ENCODE measurements at places on chromosomes 4 and X.
A peak's percentile ranks its signal among the peaks of the same experiment; 100 is the strongest.

- no peak for DNase-seq
These were observed 32.6 kb upstream of the NKX6-1 start for GRCh38 chr4:84531689-84532088.

GRCh38 chr4:181569553-181569952 is 673.6 kb upstream of the TENM3 start:
- no peak for DNase-seq

DNA sequence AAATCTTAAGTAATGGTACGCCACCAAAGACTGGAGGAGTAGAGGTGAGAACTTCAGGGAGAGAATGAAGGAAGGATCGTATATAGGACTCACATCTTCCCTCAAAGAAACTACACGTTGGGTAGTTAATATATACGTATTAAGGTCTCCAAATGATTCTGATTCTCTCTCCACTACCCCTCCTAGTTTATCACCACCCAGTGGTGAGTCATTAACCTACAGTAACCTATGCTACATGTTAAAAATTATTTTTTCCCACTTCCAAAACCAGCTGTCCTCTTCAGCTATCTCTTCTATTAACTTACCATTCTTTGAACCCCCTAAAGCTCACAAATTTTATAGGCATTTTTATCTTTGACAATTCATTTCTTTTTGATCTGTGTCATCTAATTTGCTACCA is 69.7 kb downstream of the RPS6KA6 start:
- DNase-seq, result no peak

GRCh38 chrX:30373479-30373878 is 64.3 kb upstream of the NR0B1 start:
- no peak for DNase-seq

DNA sequence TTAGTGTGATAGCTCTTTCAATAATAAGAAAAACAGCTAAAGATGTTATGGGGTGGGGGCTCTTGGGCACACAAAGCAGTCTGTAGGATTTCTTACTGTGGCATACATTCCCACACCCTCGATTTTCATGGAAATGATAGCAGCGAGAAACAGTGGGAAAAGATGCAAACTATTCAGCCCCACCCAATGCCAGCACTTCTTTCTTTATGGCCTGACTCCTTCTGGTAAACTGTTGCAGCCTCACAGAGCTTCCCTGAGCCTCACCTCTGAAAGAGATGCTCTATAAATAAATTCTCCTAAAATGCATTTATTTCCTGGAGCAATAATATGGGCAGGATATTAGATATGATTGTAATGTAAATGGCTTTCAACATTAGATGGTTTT is 910 bp downstream of the ANK2 start:
- DNase-seq, result no peak

GRCh38 chr4:125131891-125132680 is 182.7 kb upstream of the FAT4 start:
- no peak for DNase-seq

- no peak for DNase-seq
These were observed 51.1 kb upstream of the PPP2R3B start for GRCh38 chrX:437661-438390.

DNA sequence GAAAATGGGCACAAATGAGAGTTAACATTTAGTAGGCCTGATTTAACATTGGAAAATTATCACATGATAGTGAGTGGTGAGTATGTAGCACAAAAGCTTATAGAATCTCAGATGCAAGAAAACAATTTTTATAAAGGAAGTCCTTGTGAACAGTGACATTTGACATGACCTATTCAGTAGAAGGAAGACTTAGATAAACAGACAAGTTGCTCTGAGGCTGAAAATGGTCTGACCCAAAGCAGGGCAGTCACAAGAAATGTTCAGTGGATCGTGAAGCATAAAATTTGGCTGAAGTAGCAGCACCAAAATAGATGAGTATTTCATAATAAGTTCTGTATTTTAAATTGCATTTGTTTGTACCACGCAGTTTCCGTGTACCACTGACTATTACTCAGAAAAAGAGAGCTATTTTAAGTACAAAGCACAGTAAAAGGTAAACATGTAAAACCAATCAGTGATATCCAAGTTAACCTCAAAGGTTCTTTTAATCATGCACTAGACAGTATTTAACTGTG is 605.7 kb upstream of the PABPC4L start:
- DNase-seq, result no peak

GRCh38 chrX:11462136-11462535 is 168.9 kb downstream of the AMELX start:
- DNase-seq, result no peak

DNA sequence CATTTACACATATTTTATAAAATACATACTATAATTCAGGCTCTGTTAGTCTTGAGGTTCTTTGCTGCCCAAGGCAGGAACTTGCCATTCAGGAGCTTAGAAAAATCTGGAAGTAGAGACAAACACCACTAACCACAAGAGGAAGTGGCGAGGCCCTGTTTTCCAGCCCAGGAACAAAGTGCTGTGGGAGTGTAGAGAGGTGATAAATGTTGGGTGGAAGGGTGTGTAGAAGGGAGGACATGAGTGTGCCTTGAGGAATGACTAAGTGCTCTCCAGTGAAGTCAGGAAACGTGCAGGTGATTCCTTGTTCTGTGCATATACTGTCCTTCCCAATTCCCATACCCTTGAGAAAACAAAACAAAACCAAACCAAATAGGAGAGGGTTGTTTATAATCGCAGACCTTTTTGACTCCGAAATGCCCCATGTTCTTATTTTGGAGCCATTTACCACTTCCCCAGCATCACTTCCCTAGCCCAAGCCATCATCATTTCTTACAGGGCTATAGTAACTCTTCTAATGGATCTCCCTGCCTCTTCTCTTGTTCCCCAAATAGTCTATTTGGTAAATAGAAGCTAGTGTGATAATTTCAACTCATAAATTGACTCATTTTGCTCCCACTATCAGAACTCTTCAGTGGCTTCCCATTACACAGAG is 83.2 kb downstream of the GPAT3 start:
- no peak for DNase-seq

DNA sequence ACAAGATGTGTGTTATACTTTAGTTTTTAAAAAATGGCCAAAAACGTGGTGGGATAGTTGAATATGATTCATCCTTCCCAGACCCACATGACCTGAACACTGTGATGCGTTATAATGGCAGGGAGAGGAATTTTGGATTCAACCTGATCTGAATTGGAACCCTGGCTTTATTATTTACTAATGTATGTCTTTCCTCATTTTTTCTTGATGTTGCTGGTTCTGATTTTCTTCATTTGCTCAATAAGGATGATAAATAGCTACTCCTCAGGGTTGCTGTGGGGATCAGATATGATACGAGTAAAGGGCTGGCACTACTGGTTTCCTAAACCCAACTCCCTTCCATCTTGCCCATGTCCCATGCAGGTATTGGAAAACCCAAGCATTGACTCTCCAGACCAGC is 24.2 kb upstream of the ACSL1 start:
- no peak for DNase-seq

- no peak for DNase-seq
These were observed 239.9 kb downstream of the C4orf33 start for GRCh38 chr4:129335818-129336217.

- DNase-seq, result no peak
These were observed 130.9 kb downstream of the RNF150 start for GRCh38 chr4:141002323-141002805.

GRCh38 chr4:169293343-169294176 is 22.8 kb upstream of the SH3RF1 start:
- peak; percentile 49 for DNase-seq

DNA sequence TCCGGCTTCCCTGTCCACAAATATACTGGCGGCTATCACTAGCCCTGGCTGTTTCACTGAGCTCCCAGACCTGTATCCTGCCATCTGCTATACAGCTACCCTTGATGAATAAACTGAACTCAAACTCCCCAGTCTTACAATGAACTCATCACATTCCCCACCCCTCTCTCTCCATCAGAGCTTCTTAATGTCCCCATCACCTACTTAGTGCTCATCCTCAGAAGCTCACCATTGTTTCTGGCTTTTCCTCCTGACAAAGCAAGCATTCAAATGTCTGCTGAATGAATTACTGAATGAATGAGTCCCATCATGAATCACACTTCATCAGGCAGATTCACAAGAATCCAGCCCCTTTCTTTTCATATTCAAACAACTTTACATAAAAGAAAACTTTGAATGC is 5.7 kb upstream of the DGAT2L6 start:
- DNase-seq, result no peak

GRCh38 chrX:129831091-129831885 is 12.4 kb downstream of the ZDHHC9 start:
- DNase-seq, result no peak

DNA sequence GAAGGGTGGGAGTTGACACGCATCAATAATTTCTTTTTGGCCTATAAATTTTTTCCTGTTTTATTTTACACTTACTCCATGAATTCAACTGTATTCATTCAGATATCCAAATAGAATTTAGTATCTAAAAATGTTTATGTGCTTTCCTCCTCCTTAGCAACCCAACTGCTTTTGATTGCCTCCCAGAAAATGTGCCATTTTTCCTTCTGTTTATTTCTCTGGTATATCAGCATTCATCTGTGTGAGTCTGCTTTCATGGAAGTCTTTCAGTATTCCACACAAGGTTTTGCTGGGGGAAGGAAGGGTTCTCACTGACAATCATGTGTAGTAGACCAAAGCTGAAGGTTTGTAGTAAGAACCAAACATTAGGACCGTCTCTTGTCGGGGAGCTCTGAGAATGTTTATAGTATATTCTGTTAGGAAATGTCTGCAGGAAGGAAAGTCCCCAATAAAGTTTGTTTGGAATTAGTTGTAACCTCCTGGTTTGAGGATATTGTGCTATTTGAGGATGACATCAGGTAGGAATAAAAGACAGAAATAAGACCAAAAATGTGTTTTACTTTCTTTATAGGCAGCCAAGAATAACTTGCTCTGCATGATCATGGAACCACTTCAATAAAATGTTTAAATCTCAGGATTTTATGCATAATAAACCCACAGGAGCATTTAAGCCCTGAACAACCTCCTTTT is 673.6 kb upstream of the INTU start:
- no peak for DNase-seq

GRCh38 chr4:77021614-77022089 is 54.1 kb downstream of the CCNI start:
- no peak for DNase-seq

- DNase-seq, result no peak
These were observed 155.3 kb downstream of the SPCS3 start for GRCh38 chr4:176475067-176475466.

GRCh38 chr4:188403272-188403671 is 264.0 kb downstream of the TRIML1 start:
- DNase-seq, result no peak

DNA sequence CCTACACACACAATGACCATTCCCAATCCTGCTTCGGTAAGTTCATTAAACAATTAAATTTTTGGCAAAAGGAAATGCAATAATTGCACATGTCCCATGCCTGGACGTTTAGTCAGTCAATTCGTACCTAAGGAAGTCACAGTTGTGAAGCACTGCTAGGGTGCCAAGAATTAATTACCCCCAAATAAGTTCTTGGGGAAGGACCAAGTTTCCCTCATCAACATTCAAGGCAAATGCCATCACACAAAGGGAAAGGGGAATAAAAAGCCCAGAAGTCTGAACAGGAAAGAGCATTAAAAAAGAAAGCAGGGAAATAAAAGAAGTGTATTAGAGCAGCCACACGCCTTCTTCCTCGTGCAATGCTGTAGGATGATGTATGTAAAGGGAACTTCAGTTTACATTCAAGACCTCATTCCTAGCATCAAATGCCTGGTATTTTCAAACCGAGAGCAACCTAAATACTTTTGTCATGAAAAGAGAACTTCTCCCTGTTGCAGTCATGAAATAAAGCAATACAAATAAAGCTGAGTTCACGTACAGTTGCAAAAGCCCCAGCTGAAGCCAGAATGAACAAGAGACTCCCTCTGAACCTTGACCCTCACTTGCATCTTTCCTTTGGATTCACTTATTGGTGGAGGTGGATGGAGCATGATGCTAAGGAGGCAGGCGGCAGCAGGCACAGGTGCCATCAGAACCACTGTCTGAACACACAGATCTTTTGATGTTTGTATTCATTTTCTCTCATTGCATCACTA is 124.0 kb upstream of the PPARGC1A start:
- no peak for DNase-seq

GRCh38 chr4:30721185-30722091 is 1.3 kb downstream of the PCDH7 start:
- DNase-seq, result no peak

- DNase-seq, result no peak
These were observed 10.9 kb downstream of the ADH6 start for GRCh38 chr4:99207911-99208718.

- DNase-seq, result no peak
These were observed 37.0 kb upstream of the NOCT start for GRCh38 chr4:138978600-138978999.

- DNase-seq, result no peak
These were observed 53.9 kb upstream of the TET2 start for GRCh38 chr4:105092768-105093167.

DNA sequence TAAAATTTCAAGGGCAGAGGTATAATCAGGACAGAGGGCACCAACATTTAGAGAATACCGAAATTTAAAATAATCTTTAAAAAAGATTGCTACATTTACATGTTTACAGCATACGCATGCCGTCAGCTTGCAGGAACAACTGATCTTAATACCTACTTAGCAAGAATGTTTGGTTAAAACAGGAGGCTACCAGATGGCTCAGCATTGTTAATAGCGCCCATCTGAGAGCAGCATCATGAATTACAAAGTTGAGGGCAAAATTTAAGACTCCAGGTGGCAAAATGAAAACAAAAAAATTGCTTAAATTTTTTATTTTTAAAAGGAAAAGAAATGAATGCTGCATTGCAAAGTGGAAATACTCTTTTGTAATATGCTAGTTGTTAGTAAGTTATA is 241.3 kb downstream of the C4orf33 start:
- no peak for DNase-seq

DNA sequence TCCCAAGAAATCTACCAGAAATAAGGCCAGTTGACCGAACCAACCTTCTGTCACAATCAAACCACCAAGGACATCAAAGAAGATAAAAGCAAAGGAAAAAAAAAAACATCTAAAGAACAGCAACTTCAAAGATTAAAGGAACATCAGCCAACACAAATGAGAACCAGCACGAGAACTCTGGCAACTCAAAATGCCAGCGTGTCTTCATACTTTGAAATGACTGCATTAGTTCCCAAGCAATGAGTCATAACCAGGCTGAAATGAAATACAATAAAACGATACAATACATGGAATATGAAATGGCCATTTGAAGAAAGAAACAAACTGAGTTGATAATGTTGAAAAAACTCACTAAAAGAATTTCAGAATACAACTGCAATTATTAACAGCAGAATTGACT is 611.6 kb upstream of the GRIA3 start:
- no peak for DNase-seq
